ENCODE measurements at places on chromosomes 6 and 20.
A peak's percentile ranks its signal among the peaks of the same experiment; 100 is the strongest.

GRCh38 chr6:108914235-108915022 lies 66.2 kb downstream of the ARMC2 start:
- peak; percentile 33 for DNase-seq

DNA sequence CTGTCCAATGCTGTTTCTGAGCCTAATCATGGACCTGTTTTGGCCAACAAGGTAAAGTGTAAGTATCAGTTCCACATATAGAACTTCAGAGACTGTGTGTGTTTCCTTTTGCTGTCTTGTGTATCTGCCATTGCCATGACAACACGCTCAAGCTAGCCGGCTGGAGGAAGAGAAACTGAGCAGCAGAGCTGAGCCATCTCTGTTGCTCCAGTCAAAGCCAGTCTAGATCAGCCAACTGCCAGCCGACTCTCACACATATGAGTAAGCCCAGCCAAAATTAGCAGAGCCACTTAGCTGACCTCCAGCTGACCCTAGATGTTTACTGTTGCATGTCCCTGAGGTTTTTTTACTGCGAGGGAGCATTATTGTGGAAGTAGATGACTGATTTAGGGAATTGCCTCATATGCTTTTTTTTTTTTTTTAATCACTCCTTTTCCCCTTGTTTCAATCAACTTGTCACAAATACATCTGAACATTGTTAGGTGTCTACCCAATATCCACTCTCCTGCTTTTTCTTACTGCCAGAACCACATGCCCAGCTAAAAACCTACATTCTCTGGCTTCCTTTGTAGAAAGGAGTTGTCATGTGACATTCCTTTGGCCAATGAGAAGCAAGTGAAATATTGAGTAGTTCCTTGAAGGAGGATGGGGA lies 304.3 kb upstream of the SUPT3H start:
- no peak for DNase-seq

DNA sequence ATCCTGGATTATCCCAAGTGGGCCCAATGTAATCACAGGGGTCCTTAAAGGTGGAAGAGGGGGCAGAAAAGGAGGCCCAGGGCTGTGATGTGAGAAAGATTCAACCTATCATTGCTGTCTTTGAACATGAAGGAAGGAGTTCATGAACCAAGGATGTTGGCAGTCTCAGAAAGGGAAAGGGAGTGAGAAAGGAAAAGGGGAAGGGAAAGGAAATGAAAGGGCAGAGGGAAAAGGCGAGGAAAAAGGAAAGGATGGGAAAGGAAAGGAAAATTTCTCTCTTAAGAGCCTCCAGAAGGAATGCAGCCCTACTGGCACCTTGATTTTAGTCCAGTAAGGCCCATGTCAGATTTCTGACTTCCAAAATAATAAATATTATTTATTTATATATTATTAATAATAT lies 687.8 kb downstream of the COL12A1 start:
- no peak for DNase-seq

GRCh38 chr6:31125586-31126363 lies 5.5 kb upstream of the CDSN start:
- no peak for DNase-seq

DNA sequence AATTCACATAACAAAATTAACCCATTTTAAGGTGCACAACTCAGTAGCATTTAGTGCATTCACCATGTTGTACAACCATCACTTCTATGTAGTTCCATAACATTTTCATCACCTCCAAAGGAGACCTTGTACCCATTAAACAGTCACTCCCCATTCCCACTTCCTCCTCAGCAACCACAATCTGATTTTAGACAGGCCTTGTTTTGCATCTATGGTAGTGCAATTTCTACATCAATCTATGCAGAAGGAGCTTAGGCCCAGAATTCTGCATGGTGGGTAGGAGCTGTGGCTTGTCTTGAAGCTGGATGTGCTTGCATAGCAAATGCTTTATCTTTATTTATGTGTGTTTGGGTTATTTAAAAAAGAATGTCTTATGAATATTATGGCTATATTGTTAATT lies 13.5 kb upstream of the HLA-DQA1 start:
- DNase-seq: no peak

DNA sequence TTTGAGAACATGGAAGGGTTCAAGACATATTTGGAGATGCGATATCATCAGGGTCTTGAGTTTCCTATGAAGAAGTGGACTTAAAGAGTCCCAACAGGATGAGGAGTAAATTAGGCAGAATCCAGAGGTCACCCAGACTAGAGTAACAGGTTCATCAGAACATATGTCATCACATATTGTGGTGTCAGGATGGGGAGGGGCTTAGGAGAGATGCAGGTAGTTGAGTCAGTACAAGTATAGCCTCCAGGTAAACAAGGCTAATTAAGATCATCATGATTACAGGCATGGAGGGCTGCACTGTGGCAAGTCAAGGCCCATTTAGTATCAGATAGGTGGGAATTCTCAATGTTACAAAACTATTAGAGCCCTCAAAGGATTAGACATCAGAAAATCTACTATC lies 90.1 kb upstream of the PAK5 start:
- DNase-seq: no peak

GRCh38 chr6:134826889-134827737 lies 122.8 kb downstream of the ALDH8A1 start:
- no peak for DNase-seq

DNA sequence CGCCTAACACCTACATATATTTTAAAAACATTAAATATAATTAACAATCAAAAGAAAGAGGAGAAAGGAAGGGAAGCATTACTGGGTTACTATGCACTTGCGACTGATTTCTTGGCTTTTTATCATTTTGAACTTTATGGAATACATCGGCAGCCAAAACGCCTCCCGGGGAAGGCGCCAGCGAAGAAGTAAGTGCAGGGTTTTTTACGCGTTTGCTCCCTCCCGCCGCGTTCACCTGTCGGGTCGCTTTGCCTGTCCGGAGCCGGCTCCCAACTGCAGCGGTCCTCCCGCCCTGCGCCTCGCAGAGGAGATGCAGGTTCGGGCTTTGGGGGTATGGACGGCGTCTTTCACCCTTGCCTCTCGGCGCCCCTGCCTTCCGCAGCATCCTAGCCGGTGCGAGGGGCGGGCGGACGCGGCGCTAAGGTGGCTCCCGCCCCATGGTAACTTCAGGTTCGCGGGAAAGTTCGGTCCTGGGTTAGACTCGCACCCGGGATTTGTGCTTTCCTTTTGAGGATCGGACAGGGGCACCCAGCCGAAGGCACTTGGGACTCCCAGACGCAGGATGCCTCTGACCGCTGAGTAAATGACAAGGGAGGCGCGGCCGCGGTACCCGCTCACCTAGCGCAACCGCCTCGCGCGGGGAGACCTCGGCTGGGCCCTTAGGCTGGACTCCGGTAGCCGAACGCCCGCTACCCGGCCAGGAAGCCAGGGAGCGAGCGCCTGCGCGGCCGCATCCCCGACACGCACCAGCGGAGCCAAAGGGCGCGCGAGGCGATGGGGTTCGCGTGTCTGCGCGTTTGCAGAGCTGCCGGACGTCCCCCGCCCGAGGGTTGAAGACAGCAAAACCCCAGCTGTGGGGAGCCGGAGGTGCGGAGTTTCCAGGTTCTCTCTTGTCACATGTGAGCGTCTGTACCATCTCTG lies 891 bp downstream of the RSPO3 start:
- DNase-seq: no peak

DNA sequence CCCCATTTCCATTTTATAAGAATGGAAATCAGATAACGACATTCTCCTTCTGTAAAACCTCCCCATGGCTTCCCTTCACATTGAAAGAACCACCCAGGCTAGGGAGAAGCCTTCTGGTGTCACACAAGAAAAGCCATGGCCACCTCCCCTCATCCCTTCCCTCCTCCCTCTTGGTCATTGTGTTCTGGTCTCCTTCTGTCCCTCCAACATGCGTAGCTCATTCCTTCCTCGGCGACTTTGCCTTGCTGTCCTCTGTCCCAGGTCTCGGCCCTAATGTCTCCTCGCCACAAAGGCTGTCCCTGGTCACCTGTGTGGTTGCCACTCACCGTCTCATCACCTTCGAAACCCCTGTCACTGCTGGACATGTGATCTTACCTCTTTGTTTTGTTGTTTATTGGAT lies 193.9 kb downstream of the BCAS1 start:
- no peak for DNase-seq

- DNase-seq: no peak
Measured at GRCh38 chr6:38088829-38089228, 269.3 kb downstream of the ZFAND3 start.

DNA sequence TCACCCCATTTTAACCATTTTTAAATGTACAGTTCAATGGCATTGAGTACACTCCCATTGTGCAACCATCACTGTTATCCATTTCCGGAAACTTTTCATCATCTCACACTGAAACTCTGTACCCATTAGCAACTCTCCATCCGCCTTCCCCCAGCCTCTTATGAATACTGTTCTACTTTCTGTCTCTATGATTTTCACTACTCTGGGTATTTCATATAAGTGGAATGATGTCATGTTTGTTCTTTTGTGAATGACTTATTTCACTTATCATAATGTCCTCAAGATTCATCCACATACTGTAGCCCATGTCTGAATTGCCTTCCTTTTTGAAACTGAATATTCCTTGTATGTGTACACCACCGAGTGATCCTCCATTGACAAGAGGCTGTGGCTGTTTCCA lies 92.9 kb upstream of the TOX2 start:
- no peak for DNase-seq

GRCh38 chr6:118504611-118505010 lies 43.5 kb upstream of the PLN start:
- no peak for DNase-seq

- no peak for DNase-seq
Measured at GRCh38 chr6:101435038-101435437, 41.5 kb downstream of the GRIK2 start.

- DNase-seq: no peak
Measured at GRCh38 chr6:170423814-170424603, 117.5 kb downstream of the FAM120B start.

- DNase-seq: no peak
Measured at GRCh38 chr6:47804821-47805220, 23.0 kb downstream of the OPN5 start.
